Fibroblast of the aortic adventitia (primary cell): ENCODE measurements at places on chromosomes 12 and 14. TPM values are rescaled to one million over a fixed set of nuclear protein-coding genes. Genes with fewer than 3 reads are reported as not detected.
A peak's percentile ranks its signal among the peaks of the same experiment; 100 is the strongest.

- no peak for DNase-seq
These were observed 6.6 kb upstream of the SLC6A13 start for GRCh38 chr12:269191-269590.

Gene KRT80
- total RNA-seq = 0.25 and 0.36 TPM in 2 replicates

Gene PZP
- not detected in 2 replicates for total RNA-seq

Gene MOK
- total RNA-seq = 21.2 and 40.6 TPM in 2 replicates

DNA sequence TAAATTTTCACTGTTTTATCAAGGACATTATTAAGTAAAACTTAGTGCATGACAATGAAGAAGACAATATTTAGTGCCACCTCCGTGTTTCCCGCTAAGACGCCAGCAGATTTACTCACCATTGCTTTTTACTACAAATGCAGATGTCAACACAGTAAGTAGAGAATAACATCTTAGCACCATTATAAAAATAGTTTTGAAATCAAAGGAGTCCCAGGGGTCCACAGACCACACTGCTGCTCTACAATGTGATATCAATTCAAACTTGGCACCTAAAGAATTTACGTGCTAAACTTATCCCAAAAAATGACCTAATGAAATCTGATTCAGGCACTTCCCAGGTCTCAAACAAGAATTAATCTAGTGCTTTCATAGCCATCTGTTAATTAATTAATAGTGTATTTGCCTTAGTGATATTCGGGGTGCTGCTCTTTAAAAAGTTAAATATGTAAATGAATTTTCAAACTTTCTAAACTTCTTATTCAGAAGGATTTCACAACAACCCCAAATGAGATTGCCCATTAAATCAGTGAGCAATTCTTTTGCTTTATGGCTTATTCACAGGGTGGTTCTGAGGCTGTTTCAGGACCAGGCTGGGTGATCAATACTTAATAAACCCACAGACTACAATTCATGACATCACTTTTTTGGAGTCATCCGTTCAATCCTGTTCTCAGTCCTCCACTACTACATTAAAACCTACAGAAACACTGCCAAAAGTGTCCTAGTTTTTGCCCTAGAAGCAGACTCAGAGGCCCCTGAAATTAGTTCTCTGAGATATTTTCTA lies 161.3 kb upstream of the LMNTD1 start:
- peak; percentile 26 for DNase-seq
